Activated naive CD4-positive, alpha-beta T cell treated with anti-CD3 and anti-CD28 coated beads, Interleukin-2, amount 10 ng/mL, durations not matched to agents 7 days and 5 days (primary cell): ENCODE measurements at places on chromosomes 7 and 10.

DNA sequence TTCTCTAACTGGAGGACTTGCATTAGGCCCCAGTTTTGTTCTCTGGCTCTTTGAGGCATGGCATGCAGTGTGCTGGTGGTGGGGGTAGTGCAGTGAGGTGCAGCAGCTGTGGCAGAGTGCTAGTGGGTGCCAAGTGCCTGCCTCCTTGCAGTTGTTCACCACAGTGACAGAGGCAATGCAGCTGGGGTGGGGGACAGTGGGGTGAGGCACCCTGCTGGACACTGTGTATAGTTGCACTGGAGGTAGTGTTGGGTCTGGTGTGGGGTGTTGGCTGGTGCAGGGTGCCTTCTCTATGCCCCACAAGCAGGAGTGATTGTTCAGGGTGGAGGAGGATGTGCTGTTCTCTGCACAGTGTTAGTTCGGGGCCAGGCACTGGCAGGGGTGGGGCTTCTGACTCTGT, 21.7 kb upstream of the KEL start:
- no peak for DNase-seq

- DNase-seq = no peak
Measured at GRCh38 chr10:51204701-51205100, 130.4 kb downstream of the PRKG1 start.

- no peak for DNase-seq
Measured at GRCh38 chr7:27631391-27631790, 31.3 kb downstream of the HIBADH start.

- no peak for DNase-seq
Measured at GRCh38 chr7:70063371-70063770, 465.1 kb downstream of the AUTS2 start.

- DNase-seq = no peak
Measured at GRCh38 chr7:114653364-114654088, 238.9 kb downstream of the FOXP2 start.

GRCh38 chr7:30226614-30227268, 57.7 kb upstream of the ZNRF2 start:
- DNase-seq = no peak
